ENCODE measurements at places on chromosomes 2 and 18.

DNA sequence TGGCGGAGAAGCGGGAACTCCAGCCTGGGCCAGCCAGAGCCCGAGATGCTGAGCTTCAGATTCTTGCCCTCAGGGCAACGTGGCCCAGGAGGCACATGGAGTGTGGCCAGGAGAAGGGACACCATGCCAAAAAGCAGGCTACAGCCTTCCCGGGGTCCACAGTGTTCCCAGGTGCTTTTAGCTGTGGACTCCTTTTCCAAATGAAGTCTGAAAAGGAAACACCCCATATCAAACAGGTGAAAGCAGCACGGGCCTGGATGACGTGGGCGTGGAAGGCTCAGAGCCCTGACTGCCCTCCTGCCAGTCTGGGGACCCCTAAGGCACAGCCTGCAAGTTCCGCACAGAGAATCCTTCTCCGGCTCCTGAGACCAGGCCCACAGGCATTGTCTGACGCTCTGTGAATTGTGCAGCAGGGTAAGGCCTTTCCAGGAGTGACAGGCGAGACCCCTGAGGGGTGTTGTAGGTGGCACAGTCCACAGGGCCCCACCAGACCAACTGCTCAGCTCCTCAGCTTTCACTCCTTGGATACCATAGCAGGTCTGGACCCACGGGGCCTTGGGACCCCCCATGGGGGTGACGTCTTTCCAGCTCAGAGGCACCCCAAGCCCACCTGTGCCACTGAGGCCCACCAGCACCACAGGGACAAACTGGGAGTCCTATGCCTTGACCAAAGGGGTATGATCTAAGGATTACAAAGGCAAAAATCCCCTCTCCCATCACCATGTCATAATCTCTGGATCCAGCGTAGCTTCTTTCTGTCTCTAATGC lies 69.6 kb upstream of the RAB6C start:
- DNase-seq = no peak

DNA sequence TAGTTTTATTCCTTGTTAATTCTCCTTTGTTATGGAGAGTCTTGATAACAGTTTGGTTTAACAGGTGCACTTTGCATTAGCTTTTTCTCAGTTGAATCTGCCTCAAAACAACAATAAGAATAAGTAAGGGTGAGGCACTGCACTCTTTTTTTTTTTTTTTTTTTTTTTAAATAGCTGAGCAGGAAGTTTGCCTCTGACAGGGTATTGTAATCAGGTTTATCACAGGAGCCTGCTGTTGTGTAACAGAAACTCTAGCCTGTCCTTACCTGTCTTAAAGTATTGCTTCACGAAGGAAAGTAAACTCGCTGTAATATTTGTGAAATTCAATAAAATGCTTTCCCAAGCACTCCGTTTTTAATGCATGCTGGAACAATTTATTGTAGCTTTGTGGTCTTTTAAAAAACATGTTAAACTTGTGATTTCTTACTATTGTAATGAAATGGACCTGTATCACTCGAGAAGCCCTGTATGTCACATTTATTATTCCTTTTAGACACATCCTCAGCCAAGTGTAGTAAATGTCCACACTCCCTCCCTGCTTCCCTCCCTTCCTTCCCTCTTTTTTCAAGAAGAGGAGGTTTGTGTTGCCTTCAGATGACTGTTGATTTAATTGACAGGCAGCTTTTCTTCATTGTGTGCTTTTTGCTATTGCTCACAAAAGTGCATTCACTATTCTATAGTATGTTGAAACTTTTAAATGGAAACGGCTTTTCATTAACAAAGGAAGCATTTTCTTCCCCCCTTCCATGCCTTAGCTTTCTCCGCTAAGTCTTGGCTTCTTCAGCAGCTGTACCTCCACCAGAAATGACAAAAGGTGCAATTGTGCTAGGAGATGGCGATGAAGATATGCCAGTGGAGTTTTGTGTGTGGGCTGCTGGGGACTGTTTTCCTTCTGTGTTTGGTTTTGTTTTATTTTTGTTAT lies 52.7 kb downstream of the TAF1B start:
- DNase-seq = no peak

GRCh38 chr18:55407774-55408535 lies 180.0 kb downstream of the TCF4 start:
- no peak for DNase-seq

- DNase-seq = no peak
Measured at GRCh38 chr18:79010802-79011201, 31.2 kb downstream of the SALL3 start.

- no peak for DNase-seq
Measured at GRCh38 chr2:211331736-211332135, 775.3 kb downstream of the CPS1 start.

DNA sequence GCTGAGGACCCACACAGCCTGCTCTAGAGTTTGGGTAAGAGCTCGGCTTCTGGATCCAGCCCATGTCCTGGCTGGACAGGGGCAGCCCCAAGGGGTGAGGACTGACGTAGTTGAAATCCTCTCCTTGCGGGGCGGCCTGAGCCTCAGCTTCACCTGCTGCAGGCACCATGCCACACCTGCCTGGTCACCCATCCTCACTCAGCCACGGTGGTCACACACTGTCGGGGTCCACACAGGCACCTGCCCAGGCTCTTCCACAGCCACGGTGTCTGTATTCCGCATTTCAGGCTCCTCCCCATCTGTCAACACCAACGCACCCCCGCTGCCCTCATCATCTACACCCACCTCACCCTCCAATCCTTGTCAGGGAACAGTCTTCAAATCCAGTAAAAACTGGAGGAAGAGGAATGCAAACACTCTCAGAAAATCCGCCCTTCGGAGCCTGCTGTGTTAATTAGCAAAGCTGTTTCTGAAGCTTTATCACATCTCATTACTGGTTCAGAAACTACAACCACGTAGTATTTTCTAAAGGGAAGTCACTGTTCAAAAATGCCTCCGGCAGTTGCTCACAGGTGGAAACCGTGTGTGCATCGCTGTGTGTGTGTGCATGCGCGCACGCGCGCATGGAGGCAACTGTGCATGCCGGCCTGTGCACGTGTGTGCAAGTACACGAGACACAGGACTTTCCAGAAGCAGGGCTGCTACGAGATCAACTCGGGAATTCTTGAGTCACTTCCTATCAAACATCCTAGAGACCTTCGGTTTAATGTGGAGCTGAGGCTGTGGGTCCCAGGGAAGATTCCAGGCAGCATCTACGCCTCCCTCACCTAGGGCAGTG lies 38.2 kb downstream of the SLC66A2 start:
- DNase-seq = no peak

GRCh38 chr2:227848146-227848545 lies 23.3 kb upstream of the DAW1 start:
- DNase-seq = no peak

GRCh38 chr2:200471928-200472645 lies 37.8 kb downstream of the KCTD18 start:
- no peak for DNase-seq

DNA sequence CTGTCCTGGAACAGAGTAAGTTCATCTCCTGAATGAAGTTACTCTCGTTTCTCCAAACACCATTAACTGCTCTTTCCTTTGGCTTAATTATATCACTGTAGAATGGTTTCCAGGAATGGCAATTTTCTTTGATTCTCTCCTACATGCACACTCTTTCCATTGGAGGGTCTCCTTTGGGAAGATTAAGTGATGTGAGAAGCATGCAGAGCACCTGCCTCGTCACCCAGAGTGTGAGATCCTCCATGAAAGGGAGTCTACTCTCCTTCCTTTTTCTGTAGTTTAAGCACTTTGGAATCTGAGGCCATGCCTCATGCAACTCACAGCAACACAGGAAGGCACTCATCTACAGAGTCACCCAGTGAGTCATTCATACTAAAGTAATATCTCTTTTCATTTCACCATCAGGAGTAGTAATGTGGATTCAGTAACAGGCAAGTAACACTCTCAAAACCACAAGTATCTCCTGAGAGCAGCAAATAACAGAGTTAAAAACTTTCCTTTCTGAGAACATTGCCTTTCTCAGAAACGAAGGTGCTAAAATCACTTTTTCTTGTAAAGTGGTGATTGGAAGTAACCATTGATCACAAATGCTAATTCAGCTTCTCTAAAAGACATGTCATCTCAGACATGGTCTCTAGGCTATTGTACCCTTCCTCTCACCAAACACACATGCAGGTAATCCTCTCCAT lies 52.8 kb upstream of the IL1RL1 start:
- peak; percentile 74 for DNase-seq
